ENCODE measurements at places on chromosomes 2 and 18. TPM values are rescaled to one million over a fixed set of nuclear protein-coding genes. Genes with fewer than 3 reads are reported as not detected.
A peak's percentile ranks its signal among the peaks of the same experiment; 100 is the strongest.

Gene SANBR
- total RNA-seq, result 3.2 TPM

Gene ELOA2
- not detected for total RNA-seq

DNA sequence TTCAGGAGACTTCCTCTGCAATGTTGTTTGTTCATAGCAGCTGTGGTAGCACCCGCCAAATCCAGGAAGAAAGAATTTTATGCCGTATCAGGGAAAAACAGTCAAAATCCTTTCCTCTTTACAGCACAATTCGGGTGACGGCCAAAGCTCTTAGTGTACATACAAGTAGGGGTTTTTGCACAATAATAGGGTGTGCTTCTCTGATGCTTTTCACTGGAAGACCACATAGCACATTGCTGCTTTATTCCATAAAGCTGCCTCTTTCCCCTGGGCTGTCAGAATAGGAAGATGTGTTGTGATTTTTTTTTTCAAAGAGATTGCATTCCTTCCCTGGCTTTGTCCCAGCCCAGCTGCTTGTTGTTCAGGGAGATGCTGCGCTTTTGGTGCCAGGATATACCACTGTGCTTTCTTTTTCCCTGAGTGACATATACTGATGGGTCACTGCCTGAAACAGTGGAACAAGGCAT is 27.2 kb upstream of the LANCL1 start:
- no peak for DNase-seq

GRCh38 chr18:51811883-51812282 is 528.1 kb upstream of the DCC start:
- no peak for DNase-seq

GRCh38 chr2:30026091-30027055 is 105.0 kb upstream of the ALK start:
- no peak for DNase-seq

- no peak for DNase-seq
These were observed 667.6 kb upstream of the ACVR2A start for GRCh38 chr2:147177071-147177857.

DNA sequence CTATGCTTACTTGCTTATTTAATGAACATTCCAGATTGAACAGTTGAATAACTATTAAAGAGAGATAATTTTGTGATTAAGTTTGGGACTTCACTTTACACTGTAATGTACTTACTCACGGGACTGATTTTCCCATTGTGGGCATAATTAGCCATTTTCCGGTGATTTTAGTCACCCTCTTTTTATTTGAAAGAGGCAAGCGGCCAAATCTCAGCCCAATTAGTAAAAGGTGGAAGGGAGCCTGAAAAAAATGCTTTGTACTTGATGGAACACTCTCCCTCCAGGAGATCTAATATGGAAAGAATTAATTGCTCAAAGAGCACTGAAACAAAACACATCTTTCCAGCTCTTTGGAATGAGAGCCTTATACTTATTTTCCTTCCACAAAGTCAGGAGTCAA is 50.2 kb downstream of the CALCRL start:
- DNase-seq, result no peak

Gene POTEI
- total RNA-seq, result not detected

- DNase-seq, result peak; percentile 52
These were observed 136.9 kb downstream of the PTGR3 start for GRCh38 chr18:75071866-75072671.

DNA sequence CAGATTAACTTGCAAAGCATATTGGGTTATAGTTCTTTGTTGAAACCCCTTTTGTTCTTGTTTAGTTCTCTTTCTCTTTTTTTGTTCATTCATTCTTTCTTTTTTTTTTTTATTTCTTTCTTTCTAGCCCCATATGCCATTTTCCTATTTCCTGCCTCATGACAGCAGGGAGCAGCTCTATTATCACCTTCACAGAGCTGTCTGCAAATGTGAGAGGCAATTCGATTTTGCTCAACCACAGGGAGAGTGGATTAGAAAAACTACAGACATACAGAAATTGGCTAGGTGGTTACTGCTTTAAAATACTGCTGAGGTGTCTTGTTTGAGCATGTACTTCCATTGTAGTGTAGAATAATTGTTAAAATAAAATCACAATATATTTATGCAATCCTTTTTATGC is 44.2 kb upstream of the TBR1 start:
- no peak for DNase-seq

DNA sequence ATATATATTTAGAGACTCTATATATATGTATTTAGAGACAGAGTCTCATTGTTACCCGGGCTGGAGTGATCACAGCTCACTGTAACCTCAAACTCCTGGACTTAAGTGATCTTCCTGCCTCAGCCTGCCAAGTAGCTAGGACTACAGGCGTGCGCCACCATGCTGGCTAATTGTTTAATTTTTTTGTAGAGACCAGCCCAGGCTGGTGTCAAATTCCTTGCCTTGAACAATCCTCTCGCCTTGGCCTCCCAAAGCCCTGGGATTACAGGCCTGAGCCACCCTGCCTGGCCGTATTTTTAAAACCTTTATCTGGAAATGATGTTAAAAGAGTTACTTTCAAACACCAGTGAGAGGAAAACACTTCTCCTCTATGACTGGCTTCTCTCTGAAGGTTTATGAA is 30.9 kb upstream of the PGAP1 start:
- no peak for DNase-seq

GRCh38 chr2:121253674-121254240 is 31.2 kb downstream of the TFCP2L1 start:
- DNase-seq, result no peak

GRCh38 chr18:59067873-59068272 is 71.8 kb upstream of the SEC11C start:
- no peak for DNase-seq

Gene DSG4
- not detected for total RNA-seq

Gene VIL1
- not detected for total RNA-seq

- DNase-seq, result peak; percentile 73
These were observed 117.9 kb downstream of the TANC1 start for GRCh38 chr2:159086342-159086741.

DNA sequence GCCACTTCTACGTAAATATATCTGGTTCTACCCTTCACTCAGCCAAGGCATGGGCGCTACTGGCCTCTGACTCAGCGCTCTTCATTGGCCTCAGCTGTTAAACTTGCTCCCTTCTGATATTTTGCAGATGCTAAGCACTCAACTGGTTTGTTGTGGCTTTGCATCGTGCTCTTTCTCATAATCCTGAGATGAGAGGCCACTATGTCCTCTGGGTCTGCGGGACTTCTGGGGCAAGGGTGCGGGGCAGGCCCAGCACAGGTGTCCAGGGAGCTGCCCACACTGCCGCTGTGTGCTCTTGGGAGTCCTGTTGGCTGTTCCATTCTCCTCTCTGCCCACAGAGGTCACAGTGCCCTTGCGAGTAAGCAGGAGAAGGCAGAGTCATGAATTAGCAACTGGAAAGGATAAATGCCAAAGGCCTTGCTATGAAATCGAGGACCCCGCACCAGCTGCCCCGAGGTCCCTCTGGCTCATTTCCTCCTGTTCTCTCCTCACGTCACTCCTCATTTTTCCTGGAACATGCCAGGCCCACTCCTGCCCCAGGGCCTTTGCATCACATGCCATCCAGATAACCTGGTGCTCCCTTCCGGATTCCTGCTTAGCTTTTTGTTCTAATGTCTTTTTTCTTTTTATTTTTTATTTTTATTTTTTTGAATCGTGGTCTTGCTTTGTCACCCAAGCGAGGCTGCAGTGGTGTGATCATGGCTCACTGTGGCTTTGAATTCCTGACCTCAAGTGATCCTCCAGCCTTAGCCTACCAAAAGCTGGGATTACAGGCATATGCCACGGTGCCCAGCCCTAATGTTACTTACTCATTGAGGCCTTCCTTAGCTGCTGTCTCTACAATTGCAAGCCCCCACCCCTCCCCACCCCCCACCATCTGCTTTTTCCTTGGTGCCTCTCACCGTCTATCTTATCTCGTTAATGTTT is 34.9 kb upstream of the MAT2A start:
- DNase-seq, result no peak

DNA sequence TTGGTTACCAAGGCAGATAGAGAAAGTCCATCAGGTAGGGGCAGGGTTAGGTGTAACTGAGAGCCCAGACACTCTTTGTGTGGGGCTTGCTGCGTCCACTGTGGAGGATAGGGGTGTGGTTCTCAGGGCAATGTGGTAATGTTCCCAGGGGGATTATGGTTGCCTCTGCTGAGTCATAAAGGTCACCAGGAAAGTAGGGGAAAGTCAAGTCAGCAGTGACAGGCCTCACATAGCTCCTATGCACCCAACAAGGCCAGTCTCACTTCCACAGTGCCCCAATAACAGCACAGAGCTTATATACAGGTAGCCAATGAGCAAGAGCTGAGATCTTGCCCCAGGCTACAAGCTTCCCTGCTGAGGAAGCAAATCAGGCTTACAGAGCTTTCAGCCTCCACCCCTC is 1438.0 kb upstream of the ZEB2 start:
- DNase-seq, result no peak

GRCh38 chr2:10497797-10498251 is 49.7 kb upstream of the ODC1 start:
- peak; percentile 58 for DNase-seq

Gene RNPEPL1
- total RNA-seq, result 76.3 TPM

Gene AKAIN1
- not detected for total RNA-seq

Gene HAAO
- 2.6 TPM for total RNA-seq

DNA sequence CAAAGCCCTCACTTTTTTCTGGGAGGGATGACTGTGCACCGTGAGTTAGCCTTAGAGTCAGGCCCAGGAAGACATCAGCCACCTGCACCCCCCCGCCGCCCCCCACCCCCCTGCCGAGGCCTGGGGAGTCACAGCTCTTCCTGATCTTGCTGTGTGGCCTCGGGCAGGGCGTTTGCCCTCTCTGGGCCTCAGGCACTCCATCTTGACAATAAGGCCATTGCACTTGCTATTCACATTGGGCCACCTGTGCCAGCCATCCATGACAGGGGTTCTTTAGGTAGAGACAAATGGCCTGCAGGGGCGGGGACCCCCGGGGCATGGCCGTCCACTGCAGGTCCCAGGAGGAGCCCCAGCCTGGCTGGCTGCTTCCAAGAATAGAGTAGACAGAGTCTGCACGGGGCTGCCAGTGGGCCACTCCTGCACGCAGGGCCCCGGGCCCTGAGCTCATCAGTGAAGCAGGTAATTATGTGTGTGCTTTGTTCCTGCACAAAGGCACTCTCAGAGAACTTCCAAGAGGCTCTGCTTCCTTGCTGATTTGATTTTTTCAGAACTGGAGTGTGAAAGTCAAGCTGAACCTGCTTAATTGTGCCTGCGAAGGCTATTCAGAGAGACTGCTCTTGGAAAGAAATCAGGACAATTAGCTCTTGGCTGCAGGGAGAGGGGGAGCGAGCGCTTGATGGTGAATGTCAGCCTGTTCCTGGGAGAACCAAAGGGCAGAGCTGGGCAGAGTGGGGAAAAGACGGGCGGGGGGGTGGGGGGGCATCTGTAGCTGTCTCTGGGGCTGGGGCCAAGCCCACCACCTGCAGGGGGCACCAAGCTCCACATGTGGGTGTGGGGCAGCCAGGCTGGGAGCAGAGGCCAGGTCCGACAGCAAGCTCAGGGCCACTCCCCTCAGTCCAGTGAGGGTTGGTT is 40.3 kb downstream of the RRM2 start:
- no peak for DNase-seq

DNA sequence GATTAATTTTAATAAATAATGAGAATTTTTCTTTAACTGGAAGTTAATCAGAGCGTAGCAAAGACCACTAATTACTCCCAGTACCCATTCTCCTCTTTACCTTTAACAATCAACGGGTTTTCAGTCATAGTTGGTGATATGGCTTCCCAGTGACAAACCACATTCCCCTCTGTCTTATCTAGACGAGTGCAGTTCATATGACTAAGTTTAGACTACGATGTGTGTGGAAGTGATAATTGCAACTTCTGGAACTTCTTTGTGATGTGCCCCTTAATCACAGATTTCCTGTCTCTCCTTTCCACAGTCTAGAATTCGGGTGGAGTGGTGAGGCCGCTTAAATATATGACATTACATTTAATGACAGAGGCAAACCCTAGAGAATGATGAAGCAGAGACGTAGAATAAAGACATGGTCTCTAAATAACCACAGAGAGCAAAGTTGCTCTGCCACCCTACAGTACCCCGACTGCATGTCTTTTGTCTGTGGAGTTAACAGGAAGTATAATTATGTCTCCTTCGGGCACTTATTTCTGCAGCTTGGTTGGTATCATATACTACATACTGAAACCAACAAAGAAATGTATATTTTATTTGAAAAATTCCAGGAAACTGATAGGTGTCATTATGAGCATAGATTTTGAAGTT is 693.3 kb upstream of the CDH7 start:
- DNase-seq, result no peak

DNA sequence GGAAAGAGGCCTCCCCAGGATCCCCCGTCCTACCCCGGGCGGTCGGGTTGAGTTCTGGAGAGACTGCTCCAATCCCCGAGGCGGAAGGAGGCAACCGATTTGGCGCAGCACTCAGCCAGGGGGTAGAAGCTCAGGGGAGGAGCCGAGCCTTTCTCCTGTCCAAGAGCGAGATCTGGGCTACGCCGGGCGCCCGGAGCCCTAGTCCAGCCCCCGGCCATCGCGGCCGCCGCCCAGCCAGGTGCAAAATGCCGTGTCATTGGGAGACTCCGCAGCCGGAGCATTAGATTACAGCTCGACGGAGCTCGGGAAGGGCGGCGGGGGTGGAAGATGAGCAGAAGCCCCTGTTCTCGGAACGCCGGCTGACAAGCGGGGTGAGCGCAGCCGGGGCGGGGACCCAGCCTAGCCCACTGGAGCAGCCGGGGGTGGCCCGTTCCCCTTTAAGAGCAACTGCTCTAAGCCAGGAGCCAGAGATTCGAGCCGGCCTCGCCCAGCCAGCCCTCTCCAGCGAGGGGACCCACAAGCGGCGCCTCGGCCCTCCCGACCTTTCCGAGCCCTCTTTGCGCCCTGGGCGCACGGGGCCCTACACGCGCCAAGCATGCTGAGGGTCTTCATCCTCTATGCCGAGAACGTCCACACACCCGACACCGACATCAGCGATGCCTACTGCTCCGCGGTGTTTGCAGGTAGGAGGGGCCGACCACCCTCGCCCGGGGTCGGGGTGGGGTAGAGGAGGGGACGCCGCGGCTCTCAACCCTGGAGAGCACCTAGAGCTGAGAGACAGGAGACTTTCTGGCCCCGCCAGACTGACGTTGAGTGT is at the start of gene DYSF:
DYSF (plus strand) TSS at position 158 of the 817 bp plus-strand sequence.
- no peak for DNase-seq

DNA sequence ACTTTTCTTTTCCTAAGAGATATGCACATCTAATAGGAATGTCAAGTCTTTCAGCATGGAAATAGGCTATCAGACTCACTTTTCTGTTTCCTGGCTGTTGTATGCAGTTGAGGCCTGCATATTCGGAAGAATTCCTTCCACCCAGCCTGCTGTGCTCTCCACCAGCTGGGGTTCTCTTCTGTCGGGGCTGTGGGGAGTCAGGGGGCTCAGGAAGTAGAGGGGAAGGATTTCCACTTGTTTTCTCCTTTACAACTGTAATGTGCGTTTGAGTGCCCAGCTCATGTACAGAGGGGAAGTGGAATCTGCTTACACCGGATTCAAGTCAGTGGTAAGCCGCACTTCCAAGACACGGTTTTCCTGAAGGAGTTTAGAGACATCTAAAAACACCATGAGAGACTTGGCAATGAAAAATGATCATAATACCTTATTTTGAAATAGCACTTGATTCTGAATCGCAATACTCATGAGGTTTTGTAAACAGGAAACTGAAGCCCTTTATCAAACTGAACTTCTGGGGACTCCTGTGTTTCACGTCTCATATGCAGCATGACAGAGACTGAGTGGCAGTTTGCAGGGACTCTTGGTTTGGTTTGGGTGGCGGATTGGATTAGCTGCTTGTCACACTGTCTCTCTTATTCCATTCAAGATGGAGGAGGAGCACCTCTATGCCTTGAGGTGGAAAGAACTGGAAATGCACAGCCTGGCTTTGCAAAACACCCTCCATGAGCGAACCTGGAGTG is 90.4 kb downstream of the MTCL1 start:
- no peak for DNase-seq

All from right atrium auricular region (tissue), 2 donors.